ENCODE measurements at places on chromosomes 4 and X. TPM values are rescaled to one million over a fixed set of nuclear protein-coding genes. Genes with fewer than 3 reads are reported as not detected.

The ZNF732 gene
- 0.32 TPM for total RNA-seq

The SEC31A gene
- 225 TPM for total RNA-seq

The PLS3 gene
- total RNA-seq = 64.3 TPM

The FRMD7 gene
- total RNA-seq = not detected

The PDZD4 gene
- 0.48 TPM for total RNA-seq

The GPR50 gene
- not detected for total RNA-seq

The EXOC1L gene
- total RNA-seq = not detected

The YIPF7 gene
- total RNA-seq = not detected

The KDR gene
- 4.3 TPM for total RNA-seq

The GAGE12C gene
- not detected for total RNA-seq

The SMIM31 gene
- total RNA-seq = not detected

The PAGE3 gene
- not detected for total RNA-seq

The CORIN gene
- total RNA-seq = 0.48 TPM

The SEPTIN6 gene
- total RNA-seq = 24.0 TPM

The ATP11C gene
- 28.3 TPM for total RNA-seq

The INTU gene
- 2.6 TPM for total RNA-seq

The MAOA gene
- 12.5 TPM for total RNA-seq

The ERAS gene
- total RNA-seq = not detected
